ENCODE measurements at places on chromosomes 3 and 15. TPM values are rescaled to one million over a fixed set of nuclear protein-coding genes. Genes with fewer than 3 reads are reported as not detected.

RLBP1 gene
- not detected for total RNA-seq

UPK1B gene
- not detected for total RNA-seq

LRTM1 gene
- total RNA-seq: not detected

ZNF80 gene
- 0.21 TPM for total RNA-seq

DNA sequence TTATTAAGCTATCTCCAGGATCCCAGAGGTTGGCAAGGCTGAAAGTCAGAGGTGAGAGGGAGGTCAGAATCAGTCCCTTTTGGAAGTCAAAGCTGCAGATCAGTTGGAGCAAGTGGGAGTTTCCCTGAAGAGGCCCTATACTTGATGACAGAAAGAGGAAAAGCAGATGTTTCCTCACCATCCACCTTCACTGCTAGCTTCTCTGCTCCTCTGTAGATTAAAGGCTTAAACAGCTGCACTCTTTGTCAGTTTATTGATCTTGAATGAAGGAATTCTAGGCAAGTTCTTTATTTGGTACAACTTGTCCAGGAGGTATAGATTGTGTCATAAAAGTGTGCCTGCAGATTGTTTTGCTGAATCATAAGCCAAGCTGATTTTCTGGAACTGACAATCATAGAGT lies 408.2 kb upstream of the TGFBR2 start:
- DNase-seq: no peak

- DNase-seq: peak; percentile 90
Observed at GRCh38 chr3:43346978-43347749, 60.8 kb downstream of the SNRK start.

DNA sequence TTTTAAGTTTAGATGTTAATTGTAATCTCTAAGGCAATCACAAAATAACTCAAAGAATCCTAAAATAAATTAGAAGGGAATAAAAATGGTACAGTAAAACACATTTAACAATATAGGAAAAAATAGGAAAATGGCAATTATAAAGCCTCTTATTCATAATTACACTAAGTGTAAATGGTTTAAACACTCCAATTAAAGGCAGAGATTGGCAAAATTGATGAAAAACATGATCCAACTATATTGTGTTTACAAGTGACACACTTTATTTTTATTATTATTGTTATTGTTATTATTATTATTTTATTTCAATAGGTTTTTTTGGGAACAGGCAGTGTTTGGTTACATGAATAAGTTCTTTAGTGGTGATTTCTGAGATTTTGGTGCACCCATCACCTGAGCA lies 48.7 kb upstream of the DYNC1LI1 start:
- no peak for DNase-seq

- DNase-seq: no peak
Observed at GRCh38 chr3:25581823-25582222, 82.9 kb downstream of the TOP2B start.

DNA sequence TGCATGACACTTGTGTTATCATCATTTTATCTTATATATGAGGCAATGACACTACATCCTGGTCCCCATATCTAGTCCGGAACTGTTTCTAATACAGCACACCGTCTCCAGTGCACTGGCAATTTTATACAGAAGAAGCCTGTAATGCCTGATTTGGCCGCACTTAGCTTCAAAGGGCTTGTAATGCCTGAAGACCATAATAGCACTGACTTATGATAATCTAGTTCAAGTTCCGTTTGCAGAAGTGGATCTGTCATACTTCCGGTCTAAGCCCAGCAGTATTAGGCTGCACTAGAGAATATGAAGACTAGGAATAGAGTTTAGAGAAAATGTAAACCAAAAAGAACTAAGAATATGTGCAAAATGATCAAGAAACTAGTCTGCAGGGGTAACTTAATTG lies 1.3 kb downstream of the BNIP2 start:
- DNase-seq: peak; percentile 78
